Activated CD4-positive, alpha-beta T cell treated with anti-CD3 and anti-CD28 coated beads, Interleukin-2, Interleukin-4, amounts not matched to agents 100 ng/mL and 50 ng/mL, durations not matched to agents 16 hours and 8 hours (primary cell): ENCODE measurements at places on chromosomes 6 and 20.
A peak's percentile ranks its signal among the peaks of the same experiment; 100 is the strongest.

- no peak for DNase-seq
Observed at GRCh38 chr6:161850562-161850961, 576.7 kb upstream of the AGPAT4 start.

- DNase-seq, result no peak
Observed at GRCh38 chr6:25100288-25100687, 164.5 kb upstream of the RIPOR2 start.

DNA sequence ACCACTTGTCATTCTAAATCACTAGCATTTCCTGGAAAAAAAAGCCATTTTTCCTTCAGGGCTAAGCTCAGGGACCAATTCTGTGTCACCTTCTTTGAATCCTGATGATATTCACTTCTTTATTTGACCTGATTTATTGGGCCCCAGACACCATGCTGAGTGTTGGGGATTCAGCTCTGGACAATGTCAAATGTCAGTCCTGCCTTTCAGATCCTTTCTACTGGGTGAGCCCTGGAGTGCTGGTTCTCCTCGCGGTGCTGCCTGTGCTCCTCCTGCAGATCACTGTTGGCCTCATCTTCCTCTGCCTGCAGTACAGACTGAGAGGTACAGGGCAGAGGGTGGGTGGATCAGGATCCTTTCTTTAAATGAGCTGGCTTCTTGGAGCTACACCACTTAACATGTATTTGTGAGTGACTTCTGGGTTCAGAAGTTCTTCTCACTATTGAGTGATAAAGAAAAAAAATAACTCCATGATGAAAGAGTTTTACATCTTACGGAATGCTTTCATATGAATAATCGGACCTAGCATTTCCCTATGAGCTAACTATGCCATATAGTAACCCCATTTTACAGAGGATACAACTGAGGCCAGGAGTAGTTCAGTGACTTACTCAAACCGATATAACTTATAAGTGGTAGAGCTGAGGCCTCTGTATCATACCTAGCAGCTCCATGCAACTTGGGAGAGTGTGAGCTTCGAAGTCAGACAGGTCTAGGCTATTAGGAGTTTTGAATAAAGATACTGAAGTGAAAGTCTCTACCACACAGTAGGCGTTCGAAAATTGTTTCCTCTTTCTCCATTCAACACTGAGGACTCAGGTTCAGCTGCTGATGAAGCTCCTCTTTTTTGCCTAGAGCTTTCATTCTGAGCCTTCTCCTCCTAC lies 9.3 kb downstream of the MOG start:
- no peak for DNase-seq

DNA sequence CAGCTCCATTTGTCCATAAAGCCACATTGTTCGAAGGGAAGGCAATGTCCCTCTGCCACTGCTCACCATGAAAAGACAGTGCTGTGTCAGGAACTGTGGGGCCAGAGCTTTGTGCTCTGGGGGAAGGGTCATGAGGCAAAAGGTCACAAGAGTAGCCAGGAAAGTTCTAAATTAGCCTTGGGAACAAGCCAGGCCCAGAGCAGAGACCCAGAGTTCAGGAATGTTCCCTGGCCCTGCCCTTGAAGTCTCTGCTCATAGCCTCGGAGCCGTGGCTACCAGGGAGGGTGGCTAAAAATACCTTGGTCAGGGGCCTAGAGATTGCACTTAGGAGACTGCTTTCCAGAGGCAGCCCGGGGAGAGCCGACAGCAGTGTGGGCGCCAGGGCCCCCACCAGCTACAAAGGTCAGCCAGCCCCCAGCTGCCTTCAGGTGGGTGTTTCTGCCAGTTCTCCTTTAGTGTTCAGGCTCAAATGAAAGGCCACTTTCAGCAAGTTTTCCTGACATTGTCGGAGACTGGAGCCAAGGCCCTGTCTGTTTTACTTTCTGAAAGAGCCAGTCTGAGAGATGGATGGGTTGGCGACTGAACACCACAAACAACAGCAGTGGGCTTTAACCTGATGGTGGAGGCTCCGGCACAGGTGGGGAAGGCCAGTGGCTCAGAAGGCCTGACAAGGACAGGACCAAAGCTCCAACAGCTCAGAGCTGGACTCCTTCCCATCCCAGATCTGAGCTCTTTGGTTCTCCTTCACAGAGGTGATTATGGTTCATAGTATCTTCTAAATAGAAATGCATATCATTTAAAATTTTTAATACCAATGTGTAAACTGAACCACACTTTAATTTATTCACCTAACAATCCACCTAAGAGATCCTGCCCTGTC lies 76.2 kb downstream of the CDH26 start:
- DNase-seq, result no peak

GRCh38 chr6:152920016-152920415 lies 62.8 kb downstream of the FBXO5 start:
- DNase-seq, result no peak

GRCh38 chr6:125101631-125102030 lies 51.9 kb upstream of the TPD52L1 start:
- DNase-seq, result no peak

DNA sequence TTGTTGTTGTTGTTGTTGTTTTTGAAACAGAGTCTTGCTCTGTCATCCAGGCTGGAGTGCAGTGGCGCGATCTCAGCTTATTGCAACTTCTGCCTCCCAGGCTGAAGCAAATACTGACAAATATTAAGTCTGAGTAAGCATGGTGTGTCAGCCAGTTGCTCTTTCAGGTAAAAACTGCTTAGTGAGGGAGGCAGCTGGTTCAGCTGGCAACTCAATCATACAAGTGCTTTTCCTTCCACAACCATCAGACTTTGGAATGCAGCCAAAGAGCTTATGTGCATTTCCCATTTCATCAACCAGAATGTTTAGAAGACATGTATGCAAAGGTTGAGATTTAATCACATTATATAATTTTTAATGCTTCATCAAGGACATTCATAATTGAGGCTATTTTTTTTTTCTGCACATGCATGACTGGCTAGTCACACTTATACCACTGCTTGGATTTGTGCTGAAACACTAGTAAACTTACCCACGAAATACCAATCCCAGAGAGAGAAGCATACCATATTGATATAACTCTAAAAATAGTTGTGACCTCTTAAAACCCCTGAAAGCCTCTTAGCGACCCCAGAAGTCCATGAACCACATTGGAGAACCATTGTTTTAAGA lies 56.0 kb downstream of the CLIC5 start:
- DNase-seq, result no peak

DNA sequence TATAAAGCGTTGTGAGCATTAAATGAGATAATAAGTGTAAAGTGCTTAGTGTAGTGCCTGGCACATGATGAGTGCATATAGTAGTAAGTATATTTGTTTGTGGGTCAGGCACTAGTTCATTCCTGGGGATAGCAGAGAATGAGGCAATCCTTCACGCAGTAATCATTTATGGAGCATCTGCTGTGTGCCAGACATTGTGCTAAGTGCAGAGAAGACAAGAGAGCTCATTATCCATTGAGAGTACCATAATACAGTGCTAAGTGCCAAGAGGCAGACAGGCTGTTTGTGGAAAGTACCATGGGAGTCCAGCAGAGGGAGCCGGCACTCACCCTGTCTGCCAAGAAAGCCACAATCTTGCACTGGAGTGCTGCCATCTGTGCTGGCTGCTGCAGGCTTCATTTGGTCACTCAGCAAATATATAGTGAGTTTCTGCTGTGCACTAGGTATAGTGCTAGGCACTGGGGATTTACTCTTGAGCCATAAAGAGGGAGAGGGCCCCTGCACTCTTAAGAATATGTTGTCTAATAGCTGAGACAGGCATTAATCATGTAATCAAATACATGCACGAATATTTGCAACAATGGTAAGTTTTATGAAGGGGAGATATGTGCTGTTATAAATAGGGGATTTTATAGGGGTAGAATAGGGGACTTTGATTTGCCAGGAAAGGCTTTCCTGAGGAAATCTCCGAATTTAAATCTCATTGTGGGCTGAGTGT lies 12.9 kb upstream of the MROH8 start:
- DNase-seq, result peak; percentile 74

GRCh38 chr20:62677678-62678077 lies 31.0 kb upstream of the NTSR1 start:
- no peak for DNase-seq

DNA sequence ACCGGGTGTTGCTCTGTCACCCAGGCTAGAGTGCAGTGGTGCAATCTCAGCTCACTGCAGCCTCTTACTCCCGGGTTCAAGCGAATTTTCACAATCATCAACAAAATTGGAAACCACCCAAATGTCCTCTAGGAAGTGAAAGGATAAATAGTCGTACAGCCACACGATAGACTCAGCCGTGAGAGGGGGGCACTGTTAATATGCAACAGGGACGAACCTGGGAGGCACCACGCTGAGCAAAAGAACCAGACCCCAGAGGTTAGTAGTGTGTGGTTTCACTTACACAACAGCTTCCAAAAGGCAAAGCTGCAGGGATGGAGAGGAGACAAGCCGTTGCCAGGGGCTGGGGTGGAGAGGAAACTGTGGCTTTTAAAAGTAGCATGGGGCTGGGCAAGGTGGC lies 30.1 kb upstream of the NTSR1 start:
- no peak for DNase-seq

GRCh38 chr6:121522265-121522664 lies 86.8 kb downstream of the GJA1 start:
- DNase-seq, result no peak

- no peak for DNase-seq
Observed at GRCh38 chr6:91877994-91878393, 1291.1 kb upstream of the MAP3K7 start.

- no peak for DNase-seq
Observed at GRCh38 chr6:137497721-137498463, 3.7 kb upstream of the OLIG3 start.

DNA sequence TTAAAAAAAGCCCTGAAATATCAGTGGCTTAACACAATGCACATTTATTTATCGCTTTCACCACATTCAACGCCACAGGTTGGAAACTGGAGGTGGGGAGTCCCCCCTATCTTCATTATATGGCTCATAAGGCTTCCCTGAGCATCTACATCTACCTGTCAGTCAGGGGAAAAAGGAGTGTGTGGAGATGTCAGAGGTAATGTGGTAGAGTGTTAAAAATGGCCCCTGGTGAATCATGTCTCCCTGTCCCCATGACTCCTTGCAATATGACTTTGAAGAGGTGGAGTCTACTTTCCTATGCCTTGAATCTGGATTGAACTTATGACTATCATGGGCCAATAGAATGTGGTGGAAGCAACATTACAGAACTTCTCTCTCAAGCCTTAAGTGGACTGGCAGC lies 65.5 kb upstream of the BTBD3 start:
- no peak for DNase-seq

DNA sequence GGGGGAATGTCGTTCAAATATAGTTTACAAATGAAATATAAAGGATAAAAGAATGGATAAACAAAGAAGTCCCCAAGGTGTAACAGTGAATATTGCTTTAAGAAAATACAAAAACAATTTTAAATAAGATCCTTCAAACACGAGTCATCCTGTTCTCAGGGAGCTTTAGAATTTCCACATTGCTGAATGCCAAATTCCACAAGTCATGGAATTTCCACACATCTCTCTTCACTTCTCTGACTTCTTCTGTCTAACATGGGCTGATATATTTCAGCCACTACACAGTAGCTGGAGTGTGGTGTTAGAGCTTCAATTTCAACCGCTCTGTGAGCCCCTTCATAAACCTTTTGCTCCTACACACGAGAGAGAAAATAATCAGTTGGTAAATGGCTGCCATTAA lies 28.0 kb downstream of the IL22RA2 start:
- DNase-seq, result no peak

GRCh38 chr6:32796848-32797776 lies 19.7 kb downstream of the HLA-DOB start:
- DNase-seq, result peak; percentile 77

GRCh38 chr20:57402206-57403125 lies 11.3 kb downstream of the RBM38 start:
- no peak for DNase-seq

DNA sequence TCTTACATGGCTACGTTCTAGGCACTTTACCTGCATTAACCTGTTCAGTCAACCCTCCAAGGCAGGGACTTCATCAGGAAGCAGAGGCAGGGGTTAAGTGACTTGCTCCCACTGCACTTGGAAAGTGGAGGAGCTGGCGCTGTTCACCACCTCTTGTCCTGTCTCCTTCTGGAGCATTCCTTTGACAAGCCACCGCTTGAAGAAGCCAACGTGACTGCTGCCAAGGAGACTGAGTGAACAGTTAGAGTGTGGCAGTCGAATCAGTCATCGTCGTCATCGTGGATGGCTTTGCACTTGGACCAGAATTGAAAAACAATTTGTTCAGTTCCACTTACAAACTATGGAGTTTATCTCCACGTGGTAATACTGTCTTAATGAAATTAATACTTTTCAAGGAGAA lies 60.9 kb downstream of the TULP4 start:
- DNase-seq, result no peak

- DNase-seq, result no peak
Observed at GRCh38 chr6:1716396-1716795, 106.7 kb downstream of the FOXC1 start.

DNA sequence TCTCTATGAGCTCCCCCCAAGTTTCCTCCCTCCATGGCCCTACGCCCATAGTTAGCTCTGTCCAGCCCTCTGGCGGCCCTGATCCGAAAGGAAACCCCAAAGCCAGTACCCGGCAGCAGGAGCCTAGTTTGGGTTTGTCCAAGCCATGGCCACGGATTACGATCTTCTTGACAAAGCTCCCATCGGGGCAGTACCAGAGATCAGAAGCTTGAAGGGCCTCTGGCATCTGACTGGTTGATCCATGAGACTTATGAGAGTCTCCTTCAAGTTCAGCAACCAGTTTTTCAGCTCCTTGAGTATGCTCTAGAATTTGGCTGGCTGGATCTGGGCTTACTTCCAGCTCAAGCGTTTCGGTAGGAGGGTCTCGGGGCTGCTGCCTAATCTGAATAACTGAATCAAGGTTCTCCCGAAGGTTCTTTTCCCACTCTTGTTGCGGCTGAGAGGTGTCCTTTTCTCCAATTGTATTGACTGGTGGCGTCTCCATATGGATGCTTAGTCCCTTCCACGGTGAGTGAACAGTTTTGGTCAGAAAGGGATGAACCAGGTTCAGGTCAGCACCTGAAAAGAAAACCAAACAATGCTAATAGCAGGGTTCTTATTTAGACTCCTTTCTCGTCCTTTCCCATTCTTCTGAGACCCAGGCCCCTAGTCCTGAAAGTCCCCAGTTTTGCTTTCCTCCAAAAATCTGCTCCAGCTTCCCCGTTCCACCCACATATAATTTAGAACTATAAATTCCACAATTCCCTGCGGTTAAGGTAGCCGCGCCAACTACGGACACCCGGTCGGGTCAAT lies 595 bp downstream of the FKBPL start:
- DNase-seq, result no peak

DNA sequence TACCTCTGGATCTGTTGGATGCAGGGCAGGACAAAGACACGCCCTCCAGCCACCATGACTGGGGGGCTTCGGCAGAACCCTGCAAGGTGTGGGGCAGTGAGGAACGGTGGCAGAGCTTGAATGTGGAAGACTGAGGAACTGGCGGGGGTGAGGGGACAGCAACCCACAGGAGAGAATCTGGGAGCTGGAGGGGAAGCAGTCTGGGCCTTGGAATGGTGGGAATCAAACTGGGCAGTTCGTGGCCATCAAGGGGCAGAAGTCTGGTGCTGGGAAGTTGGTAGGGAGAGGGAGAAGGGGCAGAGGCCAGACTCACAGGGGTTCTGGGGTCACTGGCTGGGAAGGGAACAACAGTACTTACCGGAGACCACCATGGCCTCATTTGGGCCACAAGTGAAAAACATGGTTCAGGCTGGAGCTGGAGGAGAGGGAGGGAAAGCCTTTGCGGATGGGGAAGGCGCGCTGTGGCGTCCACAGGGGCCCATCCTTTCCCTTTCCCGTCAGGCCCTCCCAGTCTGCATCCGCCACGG lies 635 bp downstream of the FLOT1 start:
- peak; percentile 30 for DNase-seq

- DNase-seq, result no peak
Observed at GRCh38 chr6:52115891-52116604, 28.6 kb upstream of the PKHD1 start.
